ENCODE measurements at places on chromosomes 16 and 17.

GRCh38 chr17:72517413-72518158 lies 396.8 kb downstream of the SOX9 start:
- DNase-seq, result no peak

GRCh38 chr17:37676115-37676925 lies 33.1 kb upstream of the DDX52 start:
- no peak for DNase-seq

- DNase-seq, result no peak
These were observed 45.8 kb upstream of the ATF7IP2 start for GRCh38 chr16:10339777-10340732.

DNA sequence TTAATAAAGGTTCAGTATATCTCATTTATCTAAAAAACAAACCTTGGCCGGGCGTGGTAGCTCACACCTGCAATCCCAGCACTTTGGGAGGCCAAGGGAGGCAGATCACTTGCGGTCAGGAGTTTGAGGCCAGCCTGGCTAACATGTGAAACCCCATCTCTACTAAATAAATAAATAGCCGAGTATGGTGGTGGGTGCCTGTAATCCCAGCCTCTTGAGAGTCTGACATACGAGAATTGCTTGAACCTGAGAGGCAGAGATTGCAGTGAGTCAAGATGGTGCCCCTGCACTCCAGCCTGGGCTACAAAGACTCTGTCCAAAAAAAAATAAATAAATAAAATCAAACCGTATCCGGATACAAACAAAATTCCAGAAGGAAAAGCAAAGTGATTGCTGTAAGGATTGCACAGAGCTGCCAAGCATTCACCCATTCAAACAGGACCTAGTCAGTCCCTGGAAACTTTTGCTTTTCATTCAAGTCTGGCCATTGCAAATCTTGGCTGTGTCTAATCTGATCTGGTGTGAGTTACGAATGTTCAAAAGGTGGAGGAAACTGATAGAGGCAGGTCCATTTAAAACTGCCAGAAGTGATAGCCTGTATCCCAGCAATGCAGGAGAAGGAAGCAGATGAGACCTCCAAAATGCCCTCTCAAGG lies 102.5 kb upstream of the CLEC3A start:
- DNase-seq, result no peak

DNA sequence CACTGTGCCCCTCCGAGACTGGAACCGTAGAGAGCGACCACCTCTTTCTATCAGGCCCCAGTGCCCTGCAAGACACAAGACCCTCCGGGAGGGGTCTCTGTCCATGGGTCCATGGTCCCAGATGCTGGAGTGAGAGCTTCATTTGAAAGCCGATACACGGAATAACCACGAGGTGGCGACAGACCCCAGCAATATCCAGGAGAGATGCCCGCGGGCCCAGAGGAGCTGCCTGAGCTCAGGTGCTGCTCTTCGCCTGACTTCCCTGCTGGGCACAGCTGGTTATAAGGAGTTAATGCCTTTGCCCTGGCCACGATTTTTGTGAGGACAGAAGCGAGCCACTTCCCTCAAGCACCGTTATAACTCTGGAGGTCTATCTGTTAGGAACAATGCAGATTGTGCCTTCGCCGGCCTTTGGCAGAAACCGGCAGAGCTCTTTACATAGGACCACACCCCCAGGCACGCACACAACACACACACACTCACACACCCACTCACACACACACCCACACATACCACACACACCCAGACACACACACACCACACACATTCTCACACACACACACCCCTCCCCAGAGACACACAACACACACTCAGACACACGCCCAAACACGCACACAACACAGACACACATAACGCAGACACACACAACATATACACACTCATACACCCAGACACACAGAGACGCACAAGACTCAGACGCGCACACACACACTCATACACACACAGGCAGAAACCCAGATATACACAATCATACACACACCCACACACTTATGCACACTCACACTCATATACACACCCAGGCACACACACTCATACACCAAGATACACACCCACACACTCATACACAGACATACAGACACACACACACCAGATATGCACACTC lies 436.4 kb downstream of the SOX9 start:
- DNase-seq, result no peak
